ENCODE measurements at places on chromosomes 1 and 21. TPM values are rescaled to one million over a fixed set of nuclear protein-coding genes. Genes with fewer than 3 reads are reported as not detected.

The DMRTA2 gene
- not detected for total RNA-seq

GRCh38 chr1:163320891-163321290, 863 bp upstream of the NUF2 start:
- no peak for DNase-seq
- H3K4me1 ChIP-seq = peaks cover 20% of the 10 kb centered on the region
- H3K27ac ChIP-seq = peak overlapping the region; percentile 99
- no peaks in the 10 kb centered on the region for H3K27me3 ChIP-seq
- no peaks in the 10 kb centered on the region for H3K36me3 ChIP-seq

DNA sequence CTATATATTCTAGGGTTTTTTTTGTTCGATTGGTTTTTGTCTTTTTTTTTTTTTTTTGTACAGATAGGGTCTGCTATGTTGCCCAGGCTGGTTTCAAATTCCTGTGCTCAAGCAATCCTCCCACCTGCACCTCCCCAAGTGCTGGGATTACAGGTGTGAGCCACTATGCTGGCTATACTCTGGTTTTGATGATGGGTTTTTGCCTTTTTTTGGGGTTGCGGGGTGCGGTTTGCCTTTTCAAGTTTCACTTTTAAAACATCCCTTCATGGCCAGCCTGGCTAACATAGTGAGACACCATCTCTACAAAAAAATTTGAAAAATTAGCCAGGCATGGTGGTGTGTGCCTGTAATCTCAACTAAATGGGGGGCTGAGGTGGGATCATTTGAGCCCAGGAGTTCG, 10.0 kb downstream of the KDM5B start:
- H3K27ac ChIP-seq = no peak overlapping the region
- peaks cover 32% of the 10 kb centered on the region for H3K4me1 ChIP-seq
- DNase-seq = no peak
- H3K4me3 ChIP-seq = no peak overlapping the region
- H3K36me3 ChIP-seq = peaks cover 8% of the 10 kb centered on the region

The MKNK1 gene
- 34.8 TPM for total RNA-seq

GRCh38 chr1:231240531-231240882, 505 bp upstream of the GNPAT start:
- H3K27ac ChIP-seq = peak overlapping the region; percentile 95
- H3K27me3 ChIP-seq = no peaks in the 10 kb centered on the region
- peak overlapping the region; percentile 95 for H3K4me3 ChIP-seq
- DNase-seq = peak; percentile 40

GRCh38 chr1:68745011-68745410, 248.1 kb upstream of the DEPDC1 start:
- DNase-seq = no peak
- no peak overlapping the region for H3K27ac ChIP-seq
- H3K4me1 ChIP-seq = no peaks in the 10 kb centered on the region
- no peaks in the 10 kb centered on the region for H3K27me3 ChIP-seq

DNA sequence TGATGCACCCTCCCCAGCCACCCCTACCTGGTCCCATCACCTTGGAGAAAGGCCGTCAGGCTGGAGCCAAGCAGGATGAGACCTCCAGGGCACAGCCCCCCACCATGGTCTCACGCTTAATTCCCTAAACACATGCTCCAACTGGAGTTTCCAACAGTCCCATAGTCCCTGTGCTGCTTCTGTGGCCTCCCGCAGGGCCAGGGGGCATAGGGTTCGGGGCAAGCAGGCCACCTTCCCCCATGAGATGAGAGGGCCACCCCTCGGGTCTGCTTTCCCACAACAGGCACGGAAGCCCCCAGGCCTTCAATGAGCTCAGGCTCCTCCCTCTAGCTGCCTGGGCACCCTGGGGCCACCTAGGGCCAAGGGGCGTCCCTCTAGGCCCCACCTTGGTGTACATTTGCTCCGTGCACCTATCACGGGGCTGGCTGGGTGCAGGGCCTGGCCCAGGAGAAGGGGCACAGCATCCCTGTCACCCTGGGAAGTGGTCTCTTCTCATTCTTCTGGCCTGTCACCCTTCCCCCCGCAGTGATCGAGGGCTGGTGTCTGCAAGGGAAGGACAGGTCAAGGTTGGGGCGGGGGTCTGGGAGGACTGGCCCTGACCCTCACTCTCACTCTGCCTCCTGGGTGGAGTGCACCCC, 42.4 kb downstream of the TRIM11 start:
- H3K4me3 ChIP-seq = no peak overlapping the region
- H3K4me1 ChIP-seq = peaks cover 9% of the 10 kb centered on the region
- H3K36me3 ChIP-seq = no peaks in the 10 kb centered on the region
- H3K27me3 ChIP-seq = no peaks in the 10 kb centered on the region
- H3K27ac ChIP-seq = no peak overlapping the region

The TIE1 gene
- 1.7 TPM for total RNA-seq

DNA sequence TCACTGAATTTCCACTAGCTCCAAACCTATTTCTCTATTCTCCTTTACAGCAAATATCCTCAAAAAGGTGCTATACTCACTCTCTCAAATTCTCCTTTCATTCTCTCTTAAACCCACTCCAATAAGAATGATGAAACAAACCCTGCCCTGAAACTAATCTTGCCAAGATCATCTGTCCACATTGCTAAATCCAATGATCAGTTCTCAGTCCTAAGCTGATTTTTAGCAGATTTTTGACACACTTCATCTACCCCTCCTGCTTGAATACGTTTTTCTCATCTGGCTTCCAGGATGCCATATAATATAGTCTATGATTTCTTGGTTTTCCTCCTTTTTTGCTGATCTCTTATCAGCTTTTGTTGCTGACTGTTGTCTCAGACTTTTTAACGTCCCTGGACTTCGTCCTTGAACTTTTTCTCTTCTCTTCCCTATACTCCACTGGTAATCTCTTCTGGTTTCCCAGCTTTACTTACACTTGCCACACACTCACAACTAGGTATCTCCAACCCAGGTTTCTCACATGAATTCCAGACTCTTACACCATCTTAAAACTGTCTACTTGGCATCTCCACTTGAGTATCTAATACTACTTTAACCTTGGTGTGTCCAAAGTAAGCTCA, 35.3 kb downstream of the RERE start:
- H3K4me1 ChIP-seq = peaks cover 7% of the 10 kb centered on the region
- H3K4me3 ChIP-seq = no peak overlapping the region
- H3K36me3 ChIP-seq = peaks cover 3% of the 10 kb centered on the region
- H3K27ac ChIP-seq = peak overlapping the region; percentile 4
- DNase-seq = no peak

The SYT6 gene
- 0.29 TPM for total RNA-seq

- peak overlapping the region; percentile 64 for H3K27ac ChIP-seq
These were observed 68.4 kb downstream of the TLR5 start for GRCh38 chr1:223074445-223075300.

- DNase-seq = no peak
- H3K4me3 ChIP-seq = no peak overlapping the region
- H3K4me1 ChIP-seq = peaks cover 5% of the 10 kb centered on the region
- no peak overlapping the region for H3K27ac ChIP-seq
- H3K27me3 ChIP-seq = no peaks in the 10 kb centered on the region
These were observed 42.0 kb upstream of the PADI1 start for GRCh38 chr1:17162941-17163340.

GRCh38 chr21:46108827-46109312, 11.0 kb downstream of the COL6A2 start:
- no peaks in the 10 kb centered on the region for H3K4me1 ChIP-seq
- no peaks in the 10 kb centered on the region for H3K27me3 ChIP-seq
- DNase-seq = no peak

DNA sequence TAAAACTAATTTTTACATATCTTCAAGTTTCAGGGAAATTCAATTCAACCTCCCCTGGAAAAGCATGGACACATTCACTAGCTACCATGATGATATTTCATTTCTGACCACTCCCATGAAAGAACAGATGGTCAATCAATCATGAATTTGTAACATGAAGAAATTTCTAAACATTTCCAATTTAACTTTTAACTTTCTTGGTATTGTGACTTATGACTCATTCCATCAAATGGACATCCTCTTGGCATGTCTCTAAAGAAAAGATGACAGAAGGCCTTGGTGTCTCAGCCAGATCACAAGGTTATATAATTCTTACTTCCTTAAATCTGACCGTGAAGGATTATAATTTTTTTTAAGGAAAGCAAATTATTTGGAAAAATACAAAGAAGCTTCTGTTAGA, 10.5 kb upstream of the MCOLN3 start:
- H3K4me1 ChIP-seq = peaks cover 18% of the 10 kb centered on the region
- H3K36me3 ChIP-seq = no peaks in the 10 kb centered on the region
- no peak overlapping the region for H3K4me3 ChIP-seq
- DNase-seq = no peak
- H3K27ac ChIP-seq = no peak overlapping the region

DNA sequence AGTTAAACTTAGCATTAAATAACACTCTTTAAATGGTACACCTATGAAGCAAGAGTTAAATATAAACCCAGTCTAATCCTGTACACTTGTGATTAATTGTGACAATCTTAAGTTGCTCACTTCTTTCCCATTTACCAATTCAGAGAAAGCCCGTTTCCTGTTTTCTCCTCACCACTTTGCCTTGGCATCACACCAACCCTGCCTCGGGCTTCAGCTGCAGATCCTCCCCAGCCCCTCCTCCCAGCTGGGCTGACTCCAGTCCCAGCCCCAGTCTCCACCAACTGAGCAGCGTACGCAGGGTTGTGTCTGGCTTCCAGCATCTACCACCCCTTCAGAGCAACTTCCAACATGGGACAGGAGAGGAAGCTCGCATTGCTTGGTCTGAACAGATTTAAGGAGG, 4.1 kb downstream of the PYCR2 start:
- H3K4me1 ChIP-seq = peaks cover 17% of the 10 kb centered on the region
- H3K27me3 ChIP-seq = no peaks in the 10 kb centered on the region
- no peak overlapping the region for H3K27ac ChIP-seq
- H3K36me3 ChIP-seq = peaks cover 19% of the 10 kb centered on the region
- no peak for DNase-seq

- H3K27ac ChIP-seq = peak overlapping the region; percentile 83
- no peak overlapping the region for H3K4me3 ChIP-seq
- H3K27me3 ChIP-seq = no peaks in the 10 kb centered on the region
- DNase-seq = no peak
- H3K4me1 ChIP-seq = peaks cover 35% of the 10 kb centered on the region
These were observed 40.5 kb downstream of the PATJ start for GRCh38 chr1:61782771-61783170.

The ADORA3 gene
- not detected for total RNA-seq

The FNDC10 gene
- 6.2 TPM for total RNA-seq

GRCh38 chr1:162218975-162219374, 149.5 kb downstream of the NOS1AP start:
- H3K27me3 ChIP-seq = no peaks in the 10 kb centered on the region
- DNase-seq = no peak
- peaks cover 39% of the 10 kb centered on the region for H3K4me1 ChIP-seq
- H3K4me3 ChIP-seq = no peak overlapping the region
- H3K27ac ChIP-seq = no peak overlapping the region

DNA sequence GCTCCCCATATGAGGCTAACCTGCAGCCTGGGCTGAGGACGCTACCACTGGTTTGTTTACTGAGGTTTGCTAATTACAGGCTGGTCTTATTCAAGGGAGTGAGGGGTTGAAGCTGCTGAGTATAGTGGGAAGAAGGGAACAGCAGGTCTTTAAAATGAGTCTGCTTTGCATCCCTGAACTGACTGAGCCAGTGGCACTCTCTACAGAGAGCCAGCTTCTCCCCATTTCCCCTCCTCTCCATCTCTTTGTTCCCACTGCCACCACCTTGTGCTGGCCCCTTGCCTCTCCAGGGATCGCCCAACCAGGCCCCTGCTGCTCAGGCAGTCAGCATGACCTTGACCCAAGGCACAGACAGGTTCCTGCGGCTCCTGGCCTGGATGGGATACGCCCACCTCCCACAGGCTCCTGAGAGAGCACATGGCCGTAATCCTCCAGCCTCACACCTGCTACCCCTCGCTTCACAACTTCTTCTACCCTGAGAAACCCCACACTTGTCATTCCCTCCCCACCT, 45.0 kb downstream of the IER5 start:
- H3K27ac ChIP-seq = no peak overlapping the region
- H3K27me3 ChIP-seq = no peaks in the 10 kb centered on the region
- DNase-seq = no peak
- no peaks in the 10 kb centered on the region for H3K36me3 ChIP-seq
- H3K4me3 ChIP-seq = no peak overlapping the region

The OR2L8 gene
- total RNA-seq = not detected

DNA sequence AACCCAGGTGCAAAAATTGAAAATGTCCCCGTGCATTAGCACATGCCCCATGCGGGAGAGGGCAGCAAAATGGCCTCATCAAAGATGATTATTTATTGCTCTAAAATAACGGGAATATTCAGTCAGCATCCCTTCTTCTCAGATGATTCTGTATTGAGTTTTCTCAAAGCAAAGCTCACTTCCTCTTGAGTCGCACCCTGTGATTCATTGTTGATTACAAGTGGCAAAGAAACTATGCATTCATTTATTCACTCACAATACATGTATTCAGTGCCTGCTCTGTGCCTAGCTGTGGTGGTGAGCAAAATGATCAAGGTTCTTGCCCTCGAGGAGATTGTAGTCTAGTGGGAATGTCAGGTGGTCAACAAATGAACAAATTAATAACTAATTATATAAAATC, 226.0 kb upstream of the KAZN start:
- H3K4me3 ChIP-seq = no peak overlapping the region
- H3K36me3 ChIP-seq = no peaks in the 10 kb centered on the region
- peaks cover 62% of the 10 kb centered on the region for H3K27me3 ChIP-seq
- H3K27ac ChIP-seq = no peak overlapping the region
- no peaks in the 10 kb centered on the region for H3K4me1 ChIP-seq
- DNase-seq = no peak

DNA sequence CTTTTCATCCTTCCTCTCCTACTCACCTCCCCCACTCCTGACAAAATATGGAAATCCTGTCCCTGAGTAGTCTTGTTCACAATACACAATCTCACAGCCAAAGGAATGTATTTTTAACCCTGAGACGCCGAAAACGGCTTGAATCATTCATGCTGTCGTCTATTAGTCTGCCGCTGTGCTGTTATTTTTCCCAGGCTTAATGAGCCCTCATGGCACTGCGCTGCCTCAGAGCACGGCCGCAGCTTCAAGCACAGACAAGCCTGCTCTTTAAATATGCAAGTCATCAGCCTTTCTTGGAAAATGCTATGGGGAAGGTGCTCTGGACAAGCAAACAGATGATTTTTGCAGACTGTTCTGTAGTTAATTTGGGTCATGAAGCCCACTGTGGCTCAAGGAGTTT, 302.7 kb downstream of the DISC1 start:
- peak overlapping the region; percentile 14 for H3K4me3 ChIP-seq
- peak overlapping the region; percentile 70 for H3K27ac ChIP-seq
- DNase-seq = no peak
- peaks cover 34% of the 10 kb centered on the region for H3K4me1 ChIP-seq

GRCh38 chr1:23848673-23849616, 19.1 kb downstream of the FUCA1 start:
- H3K4me3 ChIP-seq = no peak overlapping the region
- DNase-seq = no peak
- H3K27ac ChIP-seq = no peak overlapping the region
- H3K36me3 ChIP-seq = peaks cover 39% of the 10 kb centered on the region

GRCh38 chr1:70387507-70387906, 23.6 kb upstream of the CTH start:
- H3K4me1 ChIP-seq = no peaks in the 10 kb centered on the region
- no peaks in the 10 kb centered on the region for H3K27me3 ChIP-seq
- no peak for DNase-seq
- H3K36me3 ChIP-seq = no peaks in the 10 kb centered on the region

GRCh38 chr1:29688471-29689365, 452.4 kb downstream of the PTPRU start:
- H3K4me3 ChIP-seq = no peak overlapping the region
- no peaks in the 10 kb centered on the region for H3K36me3 ChIP-seq
- H3K27me3 ChIP-seq = peaks cover 59% of the 10 kb centered on the region
- H3K27ac ChIP-seq = no peak overlapping the region
- peaks cover 10% of the 10 kb centered on the region for H3K4me1 ChIP-seq

GRCh38 chr1:168320800-168321450, 40.2 kb downstream of the TBX19 start:
- no peak overlapping the region for H3K4me3 ChIP-seq
- H3K36me3 ChIP-seq = peaks cover 4% of the 10 kb centered on the region
- H3K27ac ChIP-seq = peak overlapping the region; percentile 30
- peaks cover 4% of the 10 kb centered on the region for H3K4me1 ChIP-seq
- DNase-seq = no peak
- H3K27me3 ChIP-seq = no peaks in the 10 kb centered on the region

The FAM163A gene
- total RNA-seq = 10.1 TPM
